Activated T-helper 2 cell treated with anti-CD3 and anti-CD28 coated beads, Interferon-gamma antibody, Interleukin-2, Interleukin-4, amounts not matched to agents 10 μg/mL and 5 μg/mL and 100 μg/mL, durations not matched to agents 14 hours and 24 hours and 36 hours (primary cell): ENCODE measurements at places on chromosomes 11 and 22. TPM values are rescaled to one million over a fixed set of nuclear protein-coding genes. Genes with fewer than 3 reads are reported as not detected.

TBX1 gene
- 0.09 and 0.32 TPM in 2 replicates for total RNA-seq

C11orf97 gene
- total RNA-seq = not detected in 2 replicates

RASD2 gene
- total RNA-seq = not detected in 2 replicates

PGA5 gene
- total RNA-seq = not detected in 2 replicates

SLC22A6 gene
- total RNA-seq = not detected in 2 replicates

DNA sequence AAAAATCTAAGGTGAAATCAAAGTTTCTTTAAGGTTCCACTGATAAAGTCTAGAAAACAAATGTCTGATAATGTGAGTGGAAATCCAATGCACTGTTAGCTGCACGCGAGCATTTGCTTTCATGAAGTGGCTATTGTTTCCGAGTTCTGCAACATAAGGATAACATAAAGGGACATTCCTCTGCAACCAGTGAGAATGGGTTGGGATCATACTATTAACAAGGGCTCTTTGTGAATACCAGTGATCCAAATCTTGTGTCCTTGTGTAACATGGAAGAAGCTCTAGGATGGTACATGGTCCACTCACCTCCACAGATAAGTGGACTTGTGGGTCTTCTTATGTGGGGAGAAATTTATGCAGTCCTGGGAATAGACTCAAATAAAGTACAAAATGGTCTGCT lies 24.6 kb downstream of the APIP start:
- DNase-seq = no peak

GRCh38 chr11:126697936-126698335 lies 302.6 kb downstream of the KIRREL3 start:
- DNase-seq = no peak

DNA sequence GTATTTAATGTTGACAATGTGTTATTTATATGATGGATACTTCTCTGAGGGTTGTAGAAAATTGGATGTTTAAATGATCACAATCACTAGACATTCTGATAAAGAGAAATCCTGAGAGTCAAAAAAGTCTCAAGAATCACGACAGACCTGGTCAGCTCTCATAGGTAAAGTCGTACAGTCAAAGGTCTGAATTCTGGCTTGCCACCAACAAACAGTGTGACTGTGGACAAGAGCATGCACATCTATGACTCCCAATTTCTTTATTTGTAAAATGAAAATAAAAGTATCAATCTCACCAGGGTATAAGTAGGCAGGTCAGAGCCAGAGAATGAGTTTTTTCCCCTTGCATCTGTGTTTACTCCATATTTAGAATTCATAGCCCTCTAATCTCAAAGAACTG lies 556.7 kb downstream of the FAM181B start:
- DNase-seq = no peak

GRCh38 chr11:118645066-118645715 lies 34.3 kb downstream of the TREH start:
- no peak for DNase-seq

- DNase-seq = no peak
These were observed 393 bp downstream of the CYB561A3 start for GRCh38 chr11:61361237-61361740.

DNA sequence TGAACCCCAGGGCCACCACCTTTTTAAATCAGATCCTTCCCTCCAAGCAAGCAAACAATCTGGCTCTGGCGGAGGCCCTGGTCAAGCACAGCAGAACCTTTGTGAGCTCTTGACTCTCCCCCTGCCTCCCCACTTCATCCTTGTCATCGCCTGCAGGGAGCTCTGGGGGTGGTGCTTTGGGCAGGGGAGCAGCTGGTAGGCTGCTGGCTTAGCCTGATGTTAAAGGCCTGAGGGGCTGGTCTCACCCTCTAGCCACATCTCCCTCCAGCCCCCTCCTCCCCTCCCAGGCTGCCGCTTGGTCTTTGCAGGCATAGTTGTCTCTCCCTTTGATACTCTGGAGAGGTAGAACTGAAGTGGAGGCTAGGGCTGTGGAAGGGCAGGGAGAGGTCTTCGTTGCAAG lies 50.9 kb downstream of the THAP12 start:
- no peak for DNase-seq

DNA sequence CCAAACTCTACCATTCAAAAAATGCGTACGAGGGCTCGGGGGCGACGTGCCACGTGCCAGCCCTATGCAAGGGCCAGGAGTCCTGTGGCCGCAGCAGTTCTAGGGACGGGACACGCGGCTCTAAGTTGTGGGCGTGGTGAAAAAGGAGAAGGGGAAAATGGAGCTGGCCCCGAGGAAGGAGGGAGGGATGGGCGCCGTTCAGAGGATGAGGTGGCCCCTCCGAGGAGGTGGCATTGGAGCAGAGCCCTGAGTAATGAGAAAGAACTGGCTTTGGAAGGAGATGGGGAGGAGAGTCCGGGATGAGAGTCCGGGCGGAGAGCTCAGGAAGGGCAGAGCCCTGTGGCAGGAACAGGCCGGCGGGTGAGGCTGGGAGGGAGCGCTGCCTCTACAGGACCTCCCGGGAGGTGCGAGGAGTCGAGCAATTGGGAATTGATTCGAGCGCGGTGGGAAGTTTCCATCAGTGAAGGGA lies 21.0 kb downstream of the OTUB1 start:
- DNase-seq = no peak

DNA sequence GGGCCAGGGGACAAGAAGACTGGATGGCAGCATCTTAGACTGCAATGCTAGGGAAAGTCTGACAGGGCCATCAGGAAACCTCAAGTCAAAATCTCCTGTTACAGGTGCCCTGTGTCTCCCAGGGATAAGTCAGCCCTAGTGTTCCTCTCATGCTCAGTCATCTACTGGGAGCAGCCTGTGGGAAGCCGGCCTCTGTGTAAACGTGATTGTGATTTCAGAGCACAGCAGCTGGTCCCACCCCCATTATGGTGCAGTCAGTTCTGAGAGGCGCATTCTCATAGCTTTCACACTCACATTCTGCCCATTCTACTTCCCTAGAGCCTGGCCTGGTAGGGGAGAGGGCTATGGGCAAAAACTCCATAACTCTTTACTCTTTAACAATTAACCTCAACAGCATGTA lies 7.2 kb upstream of the SLN start:
- no peak for DNase-seq

- no peak for DNase-seq
These were observed 6.3 kb downstream of the FDX1 start for GRCh38 chr11:110435780-110436717.
